ENCODE measurements at places on chromosomes 6 and 20.

DNA sequence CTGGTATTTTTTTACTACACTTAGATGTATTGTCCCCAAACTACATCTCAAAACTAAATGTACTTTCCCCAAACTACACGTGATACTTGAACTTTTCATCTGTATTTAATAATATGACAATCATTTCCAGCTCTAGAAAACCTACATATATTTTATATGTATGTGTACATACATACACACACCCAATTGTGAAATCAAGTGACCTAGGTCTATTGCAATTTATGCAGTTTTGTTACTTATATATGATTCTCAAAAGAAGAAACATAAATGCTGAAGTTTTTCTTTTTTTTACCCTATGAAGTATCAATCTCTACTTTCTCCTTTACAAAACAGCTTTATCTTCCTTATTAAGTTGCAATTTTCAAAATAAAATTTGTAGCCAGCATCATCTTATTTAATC, 4.7 kb downstream of the ADNP start:
- no peak for DNase-seq

- DNase-seq: no peak
These were observed 391.9 kb downstream of the CD109 start for GRCh38 chr6:74087899-74088298.

- no peak for DNase-seq
These were observed 129.8 kb downstream of the SASH1 start for GRCh38 chr6:148472171-148473105.

- no peak for DNase-seq
These were observed 14.6 kb upstream of the HLA-G start for GRCh38 chr6:29813066-29813465.

GRCh38 chr6:169092375-169092774, 161.3 kb downstream of the THBS2 start:
- no peak for DNase-seq

GRCh38 chr6:16751251-16751946, 9.9 kb downstream of the ATXN1 start:
- no peak for DNase-seq

DNA sequence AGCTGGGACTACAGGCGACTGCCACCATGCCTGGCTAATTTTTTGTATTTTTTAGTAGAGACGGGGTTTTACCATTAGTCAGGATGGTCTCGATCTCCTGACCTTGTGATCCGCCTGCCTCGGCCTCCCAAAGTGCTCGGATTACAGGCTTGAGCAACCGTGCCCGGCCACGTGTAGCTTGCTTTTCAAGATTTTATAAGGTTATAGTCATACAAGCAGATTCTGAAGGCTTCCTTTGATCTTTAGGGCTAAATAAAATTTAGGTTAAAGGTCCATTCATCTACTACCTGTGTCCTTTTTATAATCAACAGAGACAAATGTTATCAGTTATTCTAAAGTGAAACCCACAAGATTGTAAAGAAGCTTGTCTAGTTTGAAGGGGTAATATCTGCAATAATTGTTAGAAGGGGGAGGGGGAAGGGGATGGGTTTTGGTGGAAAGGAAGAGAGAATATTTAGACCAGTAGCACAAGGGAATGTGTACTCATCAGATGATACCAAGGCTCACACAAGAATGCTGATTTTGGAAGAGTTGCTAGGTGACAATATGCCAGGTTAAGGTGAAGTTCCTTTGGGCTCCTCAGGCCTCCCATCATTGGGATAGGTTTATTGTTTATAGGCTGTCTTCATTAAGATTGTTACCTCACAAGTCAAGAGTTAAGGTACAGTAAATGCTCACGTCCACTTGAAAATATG, 284.7 kb downstream of the ALDH8A1 start:
- DNase-seq: no peak

- DNase-seq: no peak
These were observed 64.3 kb downstream of the ANKS1A start for GRCh38 chr6:34953061-34954025.

- DNase-seq: no peak
These were observed 160.9 kb downstream of the QRSL1 start for GRCh38 chr6:106790149-106790770.

- DNase-seq: peak; percentile 95
These were observed 4.3 kb upstream of the CEBPB start for GRCh38 chr20:50186151-50186885.

DNA sequence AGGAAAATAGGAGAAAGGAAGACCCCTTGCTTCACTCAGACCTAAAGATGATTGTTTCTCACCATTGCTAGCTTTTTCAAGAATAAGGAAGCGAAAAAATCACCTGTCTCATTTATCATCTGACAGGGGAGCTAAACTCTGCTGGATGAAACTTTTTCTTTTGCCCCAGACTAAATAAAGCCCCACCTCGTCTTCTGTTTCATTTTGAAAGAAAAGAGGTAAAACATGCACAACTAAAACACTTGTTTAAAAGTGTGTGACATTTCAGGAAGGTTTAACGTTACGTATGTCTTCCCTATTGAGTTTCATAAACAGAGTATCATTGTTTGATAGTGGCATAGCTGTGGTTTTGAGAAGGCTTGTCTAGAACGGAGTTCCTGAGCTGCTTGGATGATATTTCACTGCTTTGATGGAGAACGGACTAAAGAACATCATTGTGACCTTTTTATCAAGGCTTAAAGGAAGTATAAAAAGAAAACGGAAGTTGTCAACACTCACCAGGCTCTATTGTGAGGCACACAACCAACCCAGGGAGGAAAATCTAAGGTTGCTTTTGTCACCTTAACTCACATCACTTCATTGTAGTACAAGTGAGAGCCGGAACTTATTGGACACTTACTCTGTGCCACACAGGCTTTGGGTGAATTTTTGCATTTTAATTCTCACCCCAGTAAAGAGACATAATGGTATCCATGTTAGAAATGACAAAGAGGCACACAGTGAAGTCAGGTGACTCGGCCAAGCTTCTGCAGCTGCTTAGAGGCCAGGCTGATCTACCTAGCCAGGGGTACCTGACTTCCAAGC, 29.5 kb downstream of the TSHZ2 start:
- DNase-seq: no peak
